A172 (cell line): ENCODE measurements at places on chromosomes 6 and 20.

GRCh38 chr20:31868853-31869672 lies 1.3 kb downstream of the DUSP15 start:
- no peak for DNase-seq

- peak; percentile 79 for DNase-seq
Measured at GRCh38 chr6:117548797-117549301, 53.5 kb downstream of the GOPC start.

- DNase-seq = no peak
Measured at GRCh38 chr6:102407886-102408741, 1014.6 kb downstream of the GRIK2 start.

DNA sequence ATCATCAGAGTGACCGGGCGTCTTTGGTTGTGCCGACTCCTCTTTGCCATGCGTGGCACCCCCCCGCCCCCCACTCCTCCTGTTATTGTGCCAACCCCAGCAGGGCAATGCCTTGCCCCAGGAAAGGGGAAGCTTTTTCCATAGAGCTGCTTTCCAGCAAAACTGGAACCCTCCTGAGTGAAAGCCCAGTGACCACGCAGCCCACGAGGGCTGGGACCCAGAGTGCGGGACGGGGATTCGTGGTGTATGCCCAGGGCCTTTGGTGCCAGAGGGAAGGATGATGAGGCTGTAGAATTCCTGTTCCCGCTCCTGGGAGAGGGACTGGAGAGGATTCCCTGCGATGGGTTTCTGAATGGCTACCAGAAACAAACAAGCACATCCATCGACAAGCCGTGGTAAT lies 116.8 kb upstream of the BACH2 start:
- DNase-seq = no peak

DNA sequence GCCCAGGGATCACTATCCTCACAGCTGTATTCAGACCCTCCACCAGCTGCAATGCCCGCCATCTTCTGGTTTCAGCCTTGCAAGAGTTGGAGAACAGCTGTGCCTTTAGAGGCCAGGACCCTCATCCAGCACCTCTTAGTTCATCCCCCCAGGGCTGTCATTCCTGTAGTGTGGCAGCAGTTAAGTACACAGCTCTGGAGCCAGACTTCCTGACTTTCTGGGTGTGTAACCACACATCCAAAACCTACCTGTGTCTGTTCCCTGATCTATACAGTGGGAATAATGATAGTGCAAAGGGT lies 452 bp upstream of the TREM2 start:
- no peak for DNase-seq

GRCh38 chr6:18513253-18513798 lies 126.2 kb downstream of the RNF144B start:
- no peak for DNase-seq

GRCh38 chr6:88997327-88997726 lies 33.9 kb upstream of the RNGTT start:
- no peak for DNase-seq

DNA sequence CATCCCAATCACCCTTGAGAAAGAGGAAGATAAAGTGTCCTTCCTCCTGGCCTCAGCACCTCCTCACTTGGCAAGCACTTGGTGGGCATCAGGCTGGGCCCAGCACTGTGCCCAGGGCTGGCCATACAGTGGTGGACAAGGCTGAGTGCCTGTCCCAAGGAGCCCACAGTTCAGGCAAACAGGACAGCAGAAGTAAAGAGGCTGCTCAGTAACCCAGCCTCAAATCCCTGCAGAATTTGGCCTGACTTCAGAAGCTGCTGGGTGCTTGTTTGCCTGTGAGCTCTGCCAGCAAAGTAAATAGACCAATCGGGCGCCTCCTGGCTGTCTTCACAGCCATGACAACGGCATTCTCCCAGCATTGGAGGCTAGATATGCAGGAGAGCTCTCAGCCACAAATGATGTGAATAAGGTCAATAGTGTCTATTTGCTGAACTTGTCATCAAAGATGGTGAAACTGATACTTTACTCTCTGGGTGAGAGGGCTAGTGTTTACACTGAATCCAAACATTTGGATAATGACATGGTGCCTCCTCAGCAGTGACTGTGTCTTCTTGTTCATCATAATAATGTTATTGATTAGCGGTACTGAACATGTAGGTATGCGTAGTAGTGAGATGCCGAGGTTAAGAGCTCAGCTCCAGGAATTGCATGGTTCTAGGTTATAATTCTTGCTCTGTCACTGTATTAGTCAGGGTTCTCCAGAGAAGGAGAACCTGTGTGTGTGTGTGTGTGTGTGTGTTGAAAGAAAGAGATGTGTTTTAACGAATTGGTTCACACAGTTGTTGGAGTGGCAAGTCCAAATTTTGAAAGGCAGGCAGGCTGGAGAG lies 36.9 kb upstream of the FANCE start:
- peak; percentile 72 for DNase-seq

- DNase-seq = peak; percentile 4
Measured at GRCh38 chr6:46011188-46012085, 4.2 kb downstream of the CLIC5 start.

DNA sequence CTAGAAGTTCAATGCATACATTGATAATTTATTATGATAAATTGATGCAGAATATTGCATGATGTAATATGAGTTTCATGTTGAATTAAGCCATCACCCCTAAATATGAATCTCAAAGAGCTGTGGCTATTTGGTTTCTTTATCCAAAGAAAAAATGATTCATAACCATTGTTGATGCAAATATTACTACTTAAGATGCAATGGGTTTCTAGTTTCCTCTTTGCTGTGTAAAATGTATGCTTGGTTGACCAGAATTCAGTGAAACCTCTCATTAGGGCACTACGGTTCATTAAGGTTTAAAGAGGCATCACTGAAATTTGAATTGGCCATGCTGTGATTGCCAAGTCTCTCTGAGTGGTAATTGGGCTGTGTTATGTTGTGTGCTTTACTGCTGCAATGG lies 492.5 kb upstream of the FLRT3 start:
- DNase-seq = no peak

DNA sequence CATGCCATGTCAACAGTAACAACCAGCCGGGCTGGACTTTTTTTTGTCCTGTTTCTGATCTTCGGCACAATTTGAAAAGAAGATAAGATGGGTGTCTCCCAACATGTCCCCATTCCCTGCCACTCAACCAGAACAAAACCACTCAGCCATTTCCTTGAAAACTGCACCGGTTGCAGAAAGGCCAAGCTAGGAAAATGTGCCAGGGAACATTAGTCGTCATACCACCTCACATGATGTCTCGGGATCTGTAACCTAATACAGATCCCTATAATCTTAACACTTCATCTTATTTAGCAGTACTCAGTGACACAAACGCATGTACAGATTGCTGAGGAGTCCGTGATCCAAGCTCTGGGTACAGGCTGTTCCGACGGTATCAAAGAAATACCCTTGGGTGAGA lies 46.5 kb downstream of the ALDH8A1 start:
- no peak for DNase-seq

GRCh38 chr20:3759316-3759823 lies 8.2 kb downstream of the ADISSP start:
- no peak for DNase-seq

GRCh38 chr6:43469947-43470346 lies 7.4 kb upstream of the TJAP1 start:
- DNase-seq = no peak

GRCh38 chr6:113403966-113404595 lies 453.1 kb upstream of the MARCKS start:
- no peak for DNase-seq

GRCh38 chr6:506508-506907 lies 115.0 kb downstream of the IRF4 start:
- DNase-seq = no peak

GRCh38 chr6:133248241-133249001 lies 7.3 kb downstream of the EYA4 start:
- DNase-seq = peak; percentile 27

- no peak for DNase-seq
Measured at GRCh38 chr6:11202513-11203305, 29.8 kb downstream of the NEDD9 start.

DNA sequence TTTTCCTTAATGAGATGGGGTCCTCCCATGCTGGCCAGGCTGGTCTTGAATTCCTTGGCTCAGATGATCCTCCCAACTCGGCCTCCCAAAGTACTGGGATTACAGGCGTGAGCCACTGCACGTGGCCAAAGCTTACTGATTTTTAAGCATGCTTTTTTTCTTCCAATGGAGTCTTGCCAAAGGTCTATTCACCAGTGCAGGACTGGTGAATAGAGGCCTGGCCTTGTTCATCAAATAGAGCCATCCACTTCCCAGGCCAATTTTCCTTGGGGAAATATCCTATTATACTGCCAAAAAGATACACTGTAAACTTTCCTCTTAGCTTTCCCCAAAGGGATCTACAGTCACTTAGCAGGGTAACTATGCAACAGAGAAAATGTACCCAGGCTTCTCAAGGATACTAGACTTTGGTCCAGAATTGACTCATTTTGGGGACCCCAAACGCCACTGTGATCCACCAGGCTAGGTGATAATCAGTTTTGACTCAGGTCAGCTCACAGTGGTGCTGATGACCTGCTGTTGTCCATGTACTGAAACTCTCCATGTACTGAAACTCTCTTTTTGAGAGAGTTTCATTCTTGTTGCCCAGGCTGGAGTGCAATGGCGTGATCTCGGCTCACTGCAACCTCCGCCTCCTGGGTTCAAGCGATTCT lies 91.8 kb downstream of the REPS1 start:
- DNase-seq = no peak

- DNase-seq = peak; percentile 21
Measured at GRCh38 chr6:137363805-137364138, 130.4 kb downstream of the OLIG3 start.

DNA sequence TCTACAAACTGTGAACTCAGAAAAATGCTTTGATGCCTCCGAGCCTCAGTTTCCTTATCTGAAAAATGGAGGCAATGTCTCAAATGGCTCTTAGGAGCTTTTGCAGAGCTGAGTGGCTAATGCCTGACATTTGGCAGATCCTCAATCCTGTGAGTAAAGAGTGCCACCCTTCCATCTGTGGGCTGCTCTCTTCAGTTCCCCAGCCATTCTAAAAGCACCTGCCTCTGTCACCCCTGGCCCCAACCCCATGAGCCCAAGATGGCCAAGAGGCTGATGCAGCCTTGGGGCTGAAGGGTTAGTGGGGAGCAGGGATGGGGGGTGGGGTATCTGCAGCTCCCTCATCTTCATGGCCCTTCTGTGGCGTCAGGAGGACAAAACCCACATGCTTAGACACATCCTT lies 14.5 kb upstream of the GUCA1A start:
- no peak for DNase-seq

DNA sequence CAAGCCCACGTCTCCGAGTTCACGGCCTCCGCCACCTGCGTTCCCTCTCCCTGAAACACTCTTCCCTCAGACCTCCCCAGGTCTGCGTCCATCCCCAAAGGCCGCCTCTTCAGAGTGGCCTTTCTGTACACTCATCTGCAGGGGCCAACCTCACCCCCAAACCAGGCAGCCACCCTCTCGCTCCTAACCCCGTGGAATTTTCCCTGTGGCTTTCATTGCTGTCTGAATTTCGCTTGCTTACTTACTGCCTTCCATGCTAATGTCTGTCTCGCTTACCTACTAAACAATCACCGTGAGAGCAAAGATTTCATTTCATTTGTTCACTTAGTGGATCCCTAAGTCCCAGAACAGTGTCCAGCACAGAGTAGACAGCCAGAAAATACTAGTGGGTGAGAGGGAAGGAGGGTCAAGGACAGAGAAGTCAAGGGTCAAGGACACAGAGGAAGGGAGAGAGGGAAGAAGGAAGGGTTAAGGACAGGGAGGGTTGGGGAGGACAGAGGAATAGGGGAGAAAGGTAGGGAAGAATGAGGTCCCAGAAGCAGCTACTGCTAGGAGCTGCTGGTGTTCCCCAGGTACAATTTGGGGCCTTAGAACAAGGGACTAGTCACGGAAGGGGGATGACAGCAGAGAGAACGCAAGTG lies 114.7 kb downstream of the NFATC2 start:
- DNase-seq = no peak

DNA sequence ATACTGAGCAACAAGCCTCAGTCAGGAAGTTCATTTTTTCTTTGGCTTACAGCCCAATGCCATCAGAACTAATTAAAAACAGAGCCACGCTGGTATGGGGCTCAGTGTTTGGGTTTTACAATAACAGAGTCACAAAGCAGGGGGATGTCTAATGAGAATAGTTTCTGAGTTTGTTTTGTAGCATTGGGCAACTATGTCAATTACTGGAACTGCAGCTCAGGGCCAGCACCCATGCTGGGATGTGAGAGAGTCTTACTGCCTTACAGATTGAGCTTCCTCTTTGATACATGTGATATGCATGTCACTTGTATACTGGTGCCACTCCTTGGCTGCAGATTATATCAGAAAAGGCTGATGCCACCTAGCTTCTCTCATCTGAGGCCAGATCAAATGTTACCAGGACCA lies 117.6 kb downstream of the TFAP2B start:
- no peak for DNase-seq

GRCh38 chr6:149153100-149153499 lies 164.4 kb upstream of the TAB2 start:
- DNase-seq = no peak

GRCh38 chr6:49264496-49264895 lies 198.6 kb downstream of the MMUT start:
- no peak for DNase-seq

GRCh38 chr6:53327017-53327395 lies 21.7 kb downstream of the ELOVL5 start:
- no peak for DNase-seq

- DNase-seq = no peak
Measured at GRCh38 chr6:106613590-106613989, 15.7 kb downstream of the RTN4IP1 start.

- no peak for DNase-seq
Measured at GRCh38 chr6:46323966-46324622, 153.3 kb upstream of the ENPP5 start.

DNA sequence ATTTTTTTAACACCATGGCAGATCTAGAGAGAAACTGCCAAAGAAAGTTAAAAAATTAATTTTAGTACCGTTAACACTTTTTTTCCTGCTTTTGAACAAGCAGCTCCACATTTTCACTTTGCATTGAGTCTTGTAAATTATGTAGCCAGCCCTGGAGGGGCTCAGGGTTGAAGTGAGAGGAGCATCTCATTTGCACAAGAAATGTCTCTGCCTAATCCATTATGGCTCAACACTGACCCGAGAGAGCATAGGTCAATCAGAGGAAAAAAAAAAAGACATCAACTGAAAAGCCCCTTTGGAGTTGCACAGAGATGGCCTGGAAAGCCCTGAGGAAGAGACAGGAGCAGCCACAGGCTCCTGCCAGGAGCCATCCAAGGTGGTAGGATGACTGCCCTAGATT lies 4.3 kb upstream of the SLPI start:
- DNase-seq = no peak

DNA sequence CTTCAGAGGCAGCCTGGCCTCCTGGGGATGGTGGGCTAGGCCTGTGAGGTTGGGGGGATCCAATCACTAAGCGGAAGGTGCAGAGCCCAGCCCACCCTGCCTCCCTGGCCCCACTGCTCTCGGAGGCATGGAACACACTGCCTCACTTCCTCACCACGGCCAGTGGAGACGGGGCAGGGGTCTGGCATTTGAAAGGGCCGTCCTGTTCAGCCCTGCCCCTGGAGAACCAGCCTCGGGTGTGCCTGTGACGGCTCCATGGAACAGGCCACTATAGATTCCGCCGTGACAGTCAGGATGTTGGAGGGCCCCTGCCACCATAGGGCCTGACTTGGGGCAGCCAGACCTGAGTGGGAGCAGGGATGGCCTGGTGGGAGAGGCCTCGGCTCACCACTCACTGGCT lies 110.2 kb downstream of the DACT2 start:
- DNase-seq = no peak
